COLO829 (cell line): ENCODE measurements at places on chromosomes 5 and 9.

GRCh38 chr9:91474656-91475055 is 51.0 kb upstream of the NFIL3 start:
- no peak for DNase-seq

GRCh38 chr5:148831590-148832565 is 5.5 kb downstream of the ADRB2 start:
- DNase-seq: no peak

DNA sequence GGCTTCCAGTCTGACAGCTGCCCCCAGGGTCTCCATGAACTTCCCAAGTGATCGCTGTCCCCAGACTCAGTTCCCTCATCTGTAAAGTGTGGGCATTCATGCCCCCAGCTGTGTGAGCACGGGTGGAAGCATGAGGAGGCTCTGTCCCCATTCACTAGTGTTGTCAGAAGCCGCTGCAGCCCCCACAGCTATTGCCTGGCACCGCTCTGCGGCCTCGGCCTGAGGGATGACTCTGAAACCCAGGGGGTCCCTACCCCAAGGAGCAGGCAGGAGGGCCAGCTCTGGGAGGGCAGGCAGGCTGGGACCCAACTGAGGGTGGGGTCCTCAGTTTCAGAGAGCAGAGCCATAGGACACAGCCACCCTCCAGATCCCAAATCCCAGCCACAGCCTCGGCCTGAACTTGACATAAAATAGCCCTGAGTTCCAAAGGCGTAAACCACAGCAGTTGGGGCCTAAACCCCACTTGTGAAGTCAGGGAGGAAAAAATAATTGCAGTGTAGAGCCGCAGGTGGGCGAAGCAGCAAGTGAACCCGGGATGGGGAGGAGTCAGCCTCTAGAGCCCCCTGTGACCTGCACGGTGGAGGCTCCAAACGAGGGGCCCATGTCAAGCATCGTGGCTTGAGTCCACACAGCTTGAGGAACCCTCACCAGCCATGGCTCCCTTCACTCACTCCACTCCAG is 66.0 kb upstream of the ADAMTS2 start:
- no peak for DNase-seq

- peak; percentile 22 for DNase-seq
Measured at GRCh38 chr5:180910735-180911134, 11.8 kb downstream of the BTNL8 start.

DNA sequence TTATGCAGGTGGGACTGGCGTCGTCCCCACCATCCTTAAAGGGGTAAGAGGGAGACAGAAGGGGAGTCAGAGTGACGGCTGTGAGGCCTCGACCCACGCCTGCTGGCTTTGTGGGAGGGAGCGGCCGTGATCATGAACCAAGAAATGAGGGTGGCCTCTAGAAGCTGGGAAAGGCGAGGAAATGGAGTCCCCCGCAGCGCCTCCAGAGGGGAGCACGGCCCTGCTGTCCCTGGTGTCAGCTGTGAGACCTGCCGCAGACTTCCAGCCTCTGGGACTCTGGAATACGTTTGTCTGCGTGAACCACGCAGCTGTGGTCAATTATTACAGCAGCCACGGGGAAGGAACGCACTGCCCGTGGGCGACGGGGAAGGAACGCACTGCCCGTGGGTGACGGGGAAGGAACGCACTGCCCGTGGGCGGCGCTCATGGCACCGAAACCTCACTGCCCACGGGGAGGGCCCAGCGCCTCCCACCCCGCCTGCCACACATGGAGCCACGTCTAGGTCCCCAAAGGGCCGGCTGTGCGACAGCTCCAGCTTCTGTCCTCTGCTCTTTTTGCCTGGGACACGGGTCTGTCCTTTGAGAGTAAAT is 108.8 kb upstream of the RAPGEF1 start:
- DNase-seq: no peak

DNA sequence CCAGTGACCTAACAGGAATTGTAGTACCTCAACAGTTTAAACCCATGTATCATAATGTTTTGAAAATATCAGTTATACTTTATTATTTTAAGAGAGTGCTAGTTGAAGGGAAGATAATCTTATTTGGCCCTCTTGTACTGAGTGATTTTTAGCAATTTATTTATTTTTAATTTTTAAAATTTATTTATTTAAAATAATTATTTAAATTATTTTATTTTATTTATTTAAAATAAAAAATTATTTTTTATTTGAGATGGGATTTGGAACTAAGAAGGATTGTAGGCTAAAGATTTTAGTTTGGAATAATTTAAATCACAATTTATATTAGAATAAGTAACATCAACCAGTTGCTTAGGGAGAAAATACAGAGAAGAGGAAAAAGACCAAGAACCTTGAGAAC is 54.2 kb downstream of the NAA35 start:
- DNase-seq: no peak

GRCh38 chr5:111680737-111681413 is 76.1 kb downstream of the NREP start:
- DNase-seq: peak; percentile 85

DNA sequence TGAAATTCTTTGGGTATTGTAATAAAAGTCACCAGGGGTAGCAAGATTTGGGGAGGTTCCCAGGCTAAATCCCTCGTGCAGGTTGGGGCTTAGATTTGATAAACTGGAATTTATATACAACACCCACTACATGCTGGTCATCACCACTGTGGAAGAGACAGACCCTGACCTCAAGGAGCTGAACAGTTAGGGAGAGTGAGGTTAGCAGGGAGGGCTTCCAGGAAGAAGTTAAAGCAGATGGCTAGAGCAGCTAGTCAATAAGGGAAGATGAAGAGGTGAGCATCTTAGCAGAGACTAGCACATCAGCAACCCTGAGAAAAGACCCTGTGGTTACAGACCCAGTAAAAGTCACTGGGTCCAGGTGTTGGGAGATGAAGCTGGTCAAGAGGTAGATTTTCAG is 6.4 kb downstream of the CTSL start:
- no peak for DNase-seq

DNA sequence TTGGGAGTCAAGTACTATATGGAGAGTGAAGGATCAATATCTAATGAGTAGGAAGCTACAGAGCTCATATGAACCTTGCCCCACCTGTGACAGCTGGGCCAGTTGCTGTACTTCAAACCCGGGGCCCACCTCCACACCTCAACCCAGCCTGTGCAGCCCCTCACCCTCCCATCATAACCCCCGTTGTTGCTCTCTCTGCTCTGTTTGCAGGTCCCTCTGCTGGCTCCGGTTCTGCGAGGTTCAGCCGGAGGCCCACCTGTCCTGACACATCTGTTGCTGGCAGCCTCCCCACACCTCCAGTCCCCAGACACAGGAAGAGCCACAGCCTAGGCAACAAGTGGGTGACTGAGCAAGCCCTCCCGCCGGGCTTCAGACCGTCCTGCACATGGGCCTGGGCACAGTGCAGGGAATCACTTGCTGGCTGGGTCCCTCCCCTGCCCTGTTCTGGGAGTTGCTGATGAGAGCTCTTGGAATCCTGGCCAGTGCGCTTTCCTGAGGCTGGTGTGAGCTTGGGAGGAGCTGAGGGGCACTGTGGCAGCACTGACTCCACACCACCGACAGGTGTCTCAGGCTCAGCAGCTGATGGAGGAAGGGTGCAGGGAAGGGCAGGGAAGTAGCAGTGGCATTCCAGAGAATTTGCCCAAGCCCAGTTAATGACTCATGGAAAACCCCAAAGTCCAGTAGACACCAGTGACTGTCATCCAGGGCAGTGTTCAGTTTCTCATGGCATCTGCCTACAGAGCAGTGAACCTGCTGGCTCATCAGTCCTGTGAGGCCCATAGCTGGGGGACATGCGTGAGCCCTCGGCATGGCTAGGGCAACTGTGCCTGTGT is 69.5 kb upstream of the GARNL3 start:
- no peak for DNase-seq

GRCh38 chr5:177405805-177406204 is 3.6 kb downstream of the F12 start:
- DNase-seq: no peak

DNA sequence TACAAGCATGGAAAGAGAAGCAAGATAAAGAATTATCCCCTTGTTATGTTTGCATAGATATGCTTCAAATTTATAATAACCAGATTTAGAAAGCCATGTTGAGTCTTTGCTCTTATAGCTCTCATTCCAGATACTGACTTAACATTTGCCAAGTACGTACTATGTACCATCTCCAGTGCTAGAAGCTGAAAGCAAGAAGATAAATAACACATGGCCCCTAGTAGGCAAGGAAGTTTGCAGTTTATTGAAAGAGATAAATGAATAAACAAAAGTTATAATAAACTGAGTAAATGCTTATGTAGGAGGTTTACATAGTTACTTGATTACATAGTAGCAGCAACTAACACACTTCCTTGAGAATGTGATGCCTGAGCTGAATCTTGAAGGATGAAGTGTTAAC is 628.4 kb downstream of the HINT1 start:
- DNase-seq: no peak

GRCh38 chr5:143896516-143896915 is 84.6 kb downstream of the HMHB1 start:
- DNase-seq: no peak

GRCh38 chr5:63820577-63820976 is 141.7 kb downstream of the HTR1A start:
- no peak for DNase-seq

GRCh38 chr9:133141833-133142595 is 21.0 kb upstream of the RALGDS start:
- no peak for DNase-seq

GRCh38 chr9:73979894-73980264 is 517.3 kb upstream of the RORB start:
- no peak for DNase-seq

GRCh38 chr9:90975781-90976538 is 174.3 kb downstream of the SYK start:
- no peak for DNase-seq
